ENCODE measurements at places on chromosomes 12 and 14. TPM values are rescaled to one million over a fixed set of nuclear protein-coding genes. Genes with fewer than 3 reads are reported as not detected.

Gene PTPN6
- polyA plus RNA-seq: 36.2 TPM

Gene ZDHHC22
- not detected for polyA plus RNA-seq

Gene OVCH1
- polyA plus RNA-seq: 0.16 TPM

Gene SDS
- 5.7 TPM for polyA plus RNA-seq

Gene WSCD2
- 0.40 TPM for polyA plus RNA-seq

Gene NKX2-1
- not detected for polyA plus RNA-seq

Gene SDSL
- polyA plus RNA-seq: 15.9 TPM

Gene VEZT
- polyA plus RNA-seq: 34.8 TPM

Gene HSPB8
- polyA plus RNA-seq: 10.2 TPM

Gene IRF2BPL
- polyA plus RNA-seq: 6.5 TPM

Gene RNU4-1
- not detected for polyA plus RNA-seq

Gene SERPINA1
- 4.1 TPM for polyA plus RNA-seq

Gene BBS10
- polyA plus RNA-seq: 3.7 TPM

Gene TMPRSS12
- polyA plus RNA-seq: 0.03 TPM

Gene NR2C1
- 122 TPM for polyA plus RNA-seq

Gene TAS2R14
- 0.80 TPM for polyA plus RNA-seq

Gene SLC2A14
- 18.6 TPM for polyA plus RNA-seq

Gene JAG2
- polyA plus RNA-seq: 16.2 TPM

Gene GARIN6
- not detected for polyA plus RNA-seq

Gene MMP17
- 5.7 TPM for polyA plus RNA-seq

Gene RTN1
- polyA plus RNA-seq: 5.1 TPM

Gene A2ML1
- 0.13 TPM for polyA plus RNA-seq

Gene SYCP3
- 0.37 TPM for polyA plus RNA-seq

Gene TOGARAM1
- polyA plus RNA-seq: 4.2 TPM

Gene CD163
- 169 TPM for polyA plus RNA-seq

Gene CCDC196
- not detected for polyA plus RNA-seq

Gene FSCB
- polyA plus RNA-seq: not detected

Gene HAL
- 0.16 TPM for polyA plus RNA-seq

Gene IL22
- polyA plus RNA-seq: not detected

Gene E2F7
- polyA plus RNA-seq: not detected

Gene KRT6A
- not detected for polyA plus RNA-seq

Gene AKAP5
- polyA plus RNA-seq: 0.38 TPM

Gene ERP27
- 0.34 TPM for polyA plus RNA-seq

Gene MANSC4
- not detected for polyA plus RNA-seq

Gene TMEM132D
- not detected for polyA plus RNA-seq

Gene FLRT2
- 20.3 TPM for polyA plus RNA-seq

Gene COQ5
- polyA plus RNA-seq: 34.2 TPM

Gene GPR84
- 0.56 TPM for polyA plus RNA-seq

Gene ARF3
- 62.5 TPM for polyA plus RNA-seq

Gene SELPLG
- 4.8 TPM for polyA plus RNA-seq

Gene RPGRIP1
- 0.24 TPM for polyA plus RNA-seq

Gene ESYT1
- 103 TPM for polyA plus RNA-seq

Gene INHBC
- not detected for polyA plus RNA-seq

Gene AGAP2
- 8.1 TPM for polyA plus RNA-seq

Gene AQP2
- polyA plus RNA-seq: 0.40 TPM

Gene BCAT1
- polyA plus RNA-seq: 7.9 TPM

Gene OAS2
- polyA plus RNA-seq: 30.4 TPM

Gene KLRG1
- 1.2 TPM for polyA plus RNA-seq

Gene TTC8
- 68.5 TPM for polyA plus RNA-seq

Gene SLC10A1
- not detected for polyA plus RNA-seq

Measured in adrenal gland (tissue), 19 donors.